ENCODE measurements at places on chromosomes 4 and X.

- DNase-seq, result peak; percentile 26
Observed at GRCh38 chrX:79081895-79082512, 62.5 kb upstream of the GPR174 start.

- DNase-seq, result no peak
Observed at GRCh38 chr4:32986236-32986635, 2266.1 kb downstream of the PCDH7 start.

- no peak for DNase-seq
Observed at GRCh38 chrX:44507292-44507691, 35.4 kb downstream of the FUNDC1 start.

- DNase-seq, result no peak
Observed at GRCh38 chr4:148852092-148852699, 410.0 kb upstream of the NR3C2 start.

DNA sequence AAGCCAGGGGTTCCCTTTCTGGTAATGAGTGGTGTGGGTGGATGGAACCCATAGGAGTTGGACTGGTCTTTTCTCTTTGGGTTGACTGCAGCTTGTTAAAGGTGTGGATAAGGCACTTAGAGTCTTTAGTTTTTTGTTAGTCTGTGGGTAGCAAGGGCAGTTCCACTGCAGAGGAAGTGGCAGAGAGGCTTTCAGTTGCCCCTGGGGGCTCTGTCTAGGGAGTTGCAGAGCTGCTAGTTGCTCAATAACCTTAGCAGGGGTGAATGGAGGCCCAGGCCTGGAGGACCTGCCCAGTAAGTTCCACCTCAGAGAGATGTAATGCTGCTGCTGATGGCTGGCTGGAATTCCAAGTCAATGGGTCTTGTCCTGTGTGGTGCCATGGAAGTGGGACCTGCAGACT is 282.6 kb upstream of the NDST4 start:
- no peak for DNase-seq

DNA sequence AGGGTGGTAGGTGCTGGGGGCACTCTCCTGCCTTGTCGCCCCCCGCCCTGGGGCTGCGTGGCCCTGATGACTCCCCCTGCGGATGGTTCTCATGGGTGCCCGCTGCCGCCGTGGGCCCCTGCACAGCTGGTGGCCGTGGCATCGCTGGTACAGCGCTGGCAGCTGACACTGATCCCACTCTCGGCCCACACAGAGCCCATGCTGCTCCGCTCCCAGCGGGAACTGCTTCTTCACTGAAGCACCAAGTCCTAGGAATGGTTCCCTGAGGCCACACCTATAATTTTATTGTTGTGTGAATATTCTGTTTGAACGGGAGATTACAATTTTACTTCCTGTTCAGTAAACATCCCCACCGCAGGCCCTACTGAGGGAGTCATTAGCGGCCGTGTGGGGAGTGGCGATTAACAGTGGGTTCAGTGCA is 138.6 kb upstream of the NKX1-1 start:
- DNase-seq, result no peak

DNA sequence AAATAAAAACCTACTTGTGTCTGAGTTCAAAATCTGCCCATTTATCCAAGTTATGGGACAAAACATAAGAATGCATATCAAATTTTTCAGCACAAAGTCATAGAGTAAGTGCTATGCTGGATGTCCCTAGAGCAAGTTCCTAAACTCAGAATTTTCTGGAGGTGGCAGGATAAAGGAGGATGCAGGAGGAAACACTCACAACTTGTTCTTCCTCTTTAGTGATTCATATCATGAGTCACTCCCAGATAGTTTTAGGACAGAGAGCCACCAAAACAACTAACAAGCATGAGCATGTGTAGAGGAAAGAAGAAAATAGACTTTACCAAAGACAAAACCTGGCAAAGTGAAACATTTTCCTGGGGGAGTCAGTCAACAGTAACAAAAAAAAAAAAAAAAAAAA is 302.7 kb downstream of the KCTD8 start:
- DNase-seq, result no peak

- DNase-seq, result no peak
Observed at GRCh38 chr4:1599026-1599481, 85.1 kb downstream of the FAM53A start.

- DNase-seq, result no peak
Observed at GRCh38 chr4:119284876-119285780, 36.8 kb downstream of the FABP2 start.

- DNase-seq, result no peak
Observed at GRCh38 chr4:79163981-79164490, 161.8 kb downstream of the NAA11 start.

DNA sequence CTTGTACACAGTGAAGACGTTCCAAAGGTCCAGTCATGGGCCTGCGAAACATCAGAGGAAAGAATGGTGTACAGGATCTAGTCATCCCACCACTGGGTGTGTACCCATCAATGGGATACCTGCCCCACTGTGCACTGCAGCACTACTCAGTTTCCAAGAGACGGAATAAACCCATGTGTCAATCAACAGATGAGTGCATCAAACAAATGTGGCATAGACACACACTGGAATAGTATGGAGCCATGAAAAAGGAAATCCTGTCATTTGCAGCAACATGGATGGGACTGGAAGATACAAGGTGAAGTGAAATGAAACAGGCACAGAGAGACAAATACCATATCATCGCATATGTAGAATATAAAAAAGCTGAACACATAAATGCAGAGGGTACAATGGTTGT is 48.0 kb downstream of the DHRSX start:
- no peak for DNase-seq

DNA sequence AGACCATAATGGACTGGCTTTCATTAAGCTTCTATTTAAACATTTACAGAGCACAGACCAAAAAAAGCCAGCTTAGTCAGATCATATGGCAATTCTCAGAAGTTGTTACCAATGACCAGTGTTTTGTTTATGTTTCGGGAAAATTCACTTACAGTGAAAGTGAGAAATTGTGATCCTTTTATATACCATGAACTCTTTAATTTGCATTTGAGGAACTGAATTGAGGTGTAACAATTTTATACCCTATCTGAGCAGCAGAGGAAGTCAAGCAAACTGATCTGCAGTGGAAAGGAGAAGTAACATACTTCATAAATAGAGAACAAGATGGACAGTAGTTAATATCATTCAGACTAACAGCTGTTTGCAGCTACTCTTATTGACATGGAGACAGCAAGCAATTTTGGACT is 97.1 kb downstream of the TMA16 start:
- no peak for DNase-seq

- DNase-seq, result no peak
Observed at GRCh38 chr4:121221201-121221600, 57.1 kb upstream of the TNIP3 start.

DNA sequence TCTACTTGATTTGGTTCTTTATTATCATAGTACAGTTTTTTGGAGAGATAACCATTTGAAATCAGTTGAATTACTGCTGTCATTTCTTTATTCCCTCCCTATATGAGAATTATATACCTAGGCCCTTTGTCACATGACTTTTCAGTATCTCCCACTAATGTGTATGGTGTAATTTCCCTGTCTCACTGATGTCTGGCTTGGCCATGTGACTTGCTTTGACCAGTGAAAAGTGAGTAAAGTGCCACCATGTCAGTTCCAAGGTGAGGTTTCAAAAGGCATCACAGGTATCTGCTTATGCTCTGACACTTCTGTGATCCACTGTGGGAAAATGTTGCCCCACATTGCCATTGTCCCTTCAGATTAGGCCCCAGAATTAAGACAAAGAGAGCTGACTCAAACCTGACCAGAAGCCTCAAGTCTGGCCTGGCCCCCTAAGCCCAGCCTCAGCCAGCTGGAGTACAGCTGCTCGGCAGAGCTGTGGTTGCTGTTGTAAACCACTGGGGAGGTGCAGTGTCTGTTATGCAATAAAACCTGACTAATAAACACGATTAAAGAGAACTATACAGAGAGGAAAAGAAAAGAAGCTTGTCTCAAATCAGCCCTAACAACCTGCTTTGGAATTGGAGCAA is 27.5 kb downstream of the SETD7 start:
- DNase-seq, result no peak

DNA sequence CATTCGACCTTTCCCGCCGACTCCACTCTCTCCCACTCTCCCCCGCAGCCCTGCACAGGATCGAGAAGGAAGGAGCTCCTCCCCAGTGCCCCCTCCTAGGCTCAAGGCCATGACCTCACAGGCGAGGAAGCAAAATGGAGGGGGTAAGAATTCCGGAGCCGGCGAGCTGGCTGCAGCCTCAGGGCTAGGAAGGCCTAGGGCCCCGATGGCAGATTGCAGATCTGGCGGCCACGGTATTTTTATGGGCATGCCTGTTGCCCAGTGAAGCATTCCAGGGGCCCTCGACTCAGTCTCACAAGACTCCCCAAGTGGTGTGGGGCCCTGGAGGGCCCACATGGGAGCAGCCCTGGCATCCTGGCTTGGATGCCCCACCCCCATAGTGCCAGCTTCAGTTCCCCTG is 942 bp upstream of the L1CAM start:
- DNase-seq, result no peak

DNA sequence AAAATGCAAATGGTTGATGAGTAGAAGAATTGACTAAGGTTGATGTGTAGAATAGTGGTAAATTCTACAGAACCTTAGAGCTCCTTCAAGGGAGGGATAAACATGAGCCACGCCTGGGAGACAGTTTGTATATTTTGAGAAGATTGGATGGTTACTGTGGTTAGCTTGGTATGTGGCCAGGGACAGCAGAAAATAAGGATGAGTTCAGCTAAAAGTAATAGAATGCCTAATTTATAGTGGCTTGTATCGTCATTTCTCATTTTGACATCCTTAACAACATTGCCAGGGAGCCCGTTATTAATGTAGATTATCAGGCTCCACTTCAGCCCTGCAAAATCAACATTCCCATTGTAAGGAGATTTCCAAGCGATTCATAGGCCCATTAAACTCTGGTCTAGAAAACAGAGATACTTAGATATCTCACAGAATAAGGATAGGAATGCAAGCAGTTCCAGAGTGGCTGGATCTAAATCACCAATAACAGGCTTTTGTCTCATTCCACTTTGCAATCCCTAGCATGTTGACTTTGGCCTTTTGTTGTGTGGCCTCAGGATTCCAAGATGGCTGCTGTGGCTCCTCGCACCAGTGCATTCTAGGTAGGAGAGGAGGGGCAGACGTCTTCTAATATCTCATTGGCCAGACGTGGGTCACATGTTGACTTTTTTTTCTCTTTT is 6.4 kb upstream of the PTTG2 start:
- no peak for DNase-seq

Measured in midbrain (tissue), 1 donor.